ENCODE measurements at places on chromosomes 6 and 20.
A peak's percentile ranks its signal among the peaks of the same experiment; 100 is the strongest.

DNA sequence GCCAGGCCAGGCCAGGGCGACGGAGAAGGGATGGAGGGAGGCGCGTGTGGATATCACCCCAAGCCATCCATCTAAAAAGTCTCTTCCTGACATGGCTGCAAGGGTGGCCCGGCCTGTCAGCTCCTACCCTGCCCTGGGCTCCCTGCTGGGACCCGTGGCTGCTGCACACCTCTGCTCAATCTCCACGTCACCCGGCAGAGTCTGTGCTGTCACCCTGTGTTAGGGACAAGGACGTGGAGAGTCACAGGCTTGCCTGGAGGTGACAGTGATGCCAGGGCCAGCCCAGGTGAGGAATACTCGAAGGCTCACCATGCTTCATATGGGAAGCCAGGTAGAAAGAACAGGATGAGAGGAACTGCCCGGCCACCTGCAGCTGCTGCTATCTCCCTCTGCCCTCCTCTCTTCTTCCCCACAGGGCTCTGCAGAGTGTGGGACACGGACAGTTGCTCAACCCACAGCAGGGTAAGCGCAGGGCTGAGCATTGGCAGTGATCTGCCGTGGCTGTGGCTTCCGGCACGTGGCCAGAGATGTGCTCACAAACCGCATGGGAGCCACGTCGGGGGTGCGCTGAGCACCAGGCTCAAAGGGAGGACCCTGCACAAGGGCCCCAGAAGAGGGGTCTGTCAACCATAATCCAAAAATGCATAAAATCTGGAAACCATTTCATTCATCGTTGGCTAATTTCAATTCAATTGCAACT is 214.3 kb downstream of the DLL1 start:
- no peak for DNase-seq

- no peak for DNase-seq
These were observed 86.5 kb downstream of the MAP7 start for GRCh38 chr6:136463743-136464142.

DNA sequence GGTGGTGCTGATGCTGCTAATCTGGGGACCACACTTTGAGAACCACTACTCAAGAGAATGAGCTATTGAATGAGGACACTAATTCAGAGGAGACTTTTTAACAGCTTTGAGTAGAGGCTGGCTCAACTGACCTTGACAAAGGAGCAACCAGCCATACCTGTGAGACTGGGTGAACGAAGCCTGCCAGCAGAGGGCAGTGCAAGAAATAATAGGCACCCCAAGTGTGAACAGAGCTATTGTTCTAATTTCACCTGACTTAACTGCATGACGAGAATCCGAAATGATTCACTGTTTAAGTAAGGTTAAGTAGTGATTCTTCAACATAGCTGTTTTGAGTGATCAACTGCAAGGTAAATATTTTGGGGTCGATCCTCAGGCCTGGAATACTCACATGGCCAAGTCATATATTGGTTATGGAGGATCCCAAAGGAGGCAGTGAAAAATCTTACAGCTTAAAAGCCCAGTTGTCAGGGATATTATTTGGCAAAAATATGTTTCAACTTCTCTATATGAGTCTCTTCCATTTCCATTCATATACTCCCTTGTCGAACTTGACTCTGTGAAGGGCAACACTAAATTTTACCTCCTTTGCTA is 550.5 kb upstream of the MARCKS start:
- DNase-seq, result peak; percentile 22

GRCh38 chr6:105091140-105091829 is 88.5 kb downstream of the POPDC3 start:
- no peak for DNase-seq

DNA sequence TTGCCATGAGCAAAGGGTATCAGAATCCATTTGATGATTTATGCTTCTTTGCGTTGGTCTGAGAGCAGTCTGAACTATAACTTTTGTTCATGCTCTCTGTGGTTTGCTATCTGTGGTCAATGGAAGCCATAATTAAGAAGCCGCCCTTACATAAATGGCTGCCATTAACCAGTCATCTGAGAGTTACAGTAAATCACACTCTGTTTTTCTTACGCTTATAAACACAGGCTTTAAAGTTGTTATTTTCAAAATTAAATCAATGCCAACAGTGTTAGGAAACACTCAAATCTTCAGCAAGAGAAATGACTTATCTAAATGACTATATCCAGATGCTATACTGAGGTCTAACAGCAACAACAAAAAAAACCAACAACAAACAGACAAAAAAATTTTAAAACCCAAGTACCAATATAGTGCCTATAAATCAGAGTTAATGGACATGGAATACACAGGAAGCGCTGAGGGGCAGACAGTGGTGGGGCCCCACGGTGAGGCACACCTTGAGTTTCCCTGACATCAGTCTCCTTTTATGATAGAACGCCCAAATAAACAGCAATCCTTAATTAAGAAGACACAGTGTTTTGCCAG is 108.0 kb upstream of the C6orf118 start:
- DNase-seq, result no peak

DNA sequence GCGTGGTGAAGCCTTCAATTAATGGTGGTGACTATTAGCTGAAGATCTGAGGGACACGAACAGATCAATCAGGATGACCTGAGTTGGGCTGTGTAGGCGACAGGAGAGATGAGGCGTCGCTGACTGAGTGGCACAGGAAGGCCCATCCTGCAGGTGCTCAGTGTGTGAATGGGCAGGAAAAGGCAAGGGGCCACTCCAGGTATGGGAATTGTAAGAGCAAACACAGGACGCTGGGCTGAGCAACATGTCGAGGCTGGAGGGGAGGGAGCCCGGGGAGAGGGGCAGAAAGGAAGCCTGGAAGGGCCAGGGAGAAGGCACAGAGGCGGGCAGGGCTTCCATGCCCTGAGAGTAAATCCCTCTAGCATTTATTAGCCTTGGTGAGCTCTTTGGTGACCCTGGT is 151.0 kb downstream of the VEGFA start:
- DNase-seq, result no peak

DNA sequence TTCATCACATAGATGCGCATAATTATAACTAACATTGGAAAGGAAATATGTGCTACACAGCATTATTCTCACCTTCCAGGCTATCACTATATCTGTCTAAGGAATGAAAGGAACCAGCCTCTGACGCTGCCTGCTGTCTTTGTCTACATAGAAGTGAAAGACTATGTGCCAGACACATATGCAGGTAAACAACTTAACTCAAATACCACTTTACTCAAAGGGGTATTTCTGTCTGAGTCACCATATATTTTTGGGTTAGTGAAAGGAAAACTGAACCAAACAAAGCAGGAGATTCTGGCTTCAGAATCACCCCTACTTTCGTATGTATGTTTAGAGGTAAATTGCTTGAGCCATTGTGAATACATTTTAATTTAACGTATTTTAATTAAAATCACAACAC is 328.6 kb upstream of the PLCB4 start:
- no peak for DNase-seq

- no peak for DNase-seq
These were observed 84.3 kb downstream of the THBS2 start for GRCh38 chr6:169169375-169169774.

DNA sequence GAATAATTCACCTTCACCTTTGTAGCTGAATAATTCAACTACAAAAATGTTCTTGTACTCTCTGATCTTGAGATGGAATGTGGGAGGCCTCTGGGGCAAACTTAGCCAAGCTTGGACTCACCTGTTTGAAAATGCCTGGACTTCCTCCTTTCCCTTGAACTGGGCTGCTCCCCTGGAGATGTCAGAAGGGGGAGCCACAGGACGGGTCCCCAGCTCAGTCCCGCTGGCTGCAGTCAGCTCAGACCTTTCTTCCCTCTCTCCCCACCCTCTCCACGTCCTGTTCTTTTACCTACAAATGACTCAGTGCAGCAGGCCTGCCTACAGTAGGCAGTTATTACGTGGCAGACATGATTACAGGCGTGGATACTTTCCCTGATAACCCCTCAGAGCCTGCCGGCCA is 131.5 kb upstream of the RALGAPA2 start:
- DNase-seq, result no peak

DNA sequence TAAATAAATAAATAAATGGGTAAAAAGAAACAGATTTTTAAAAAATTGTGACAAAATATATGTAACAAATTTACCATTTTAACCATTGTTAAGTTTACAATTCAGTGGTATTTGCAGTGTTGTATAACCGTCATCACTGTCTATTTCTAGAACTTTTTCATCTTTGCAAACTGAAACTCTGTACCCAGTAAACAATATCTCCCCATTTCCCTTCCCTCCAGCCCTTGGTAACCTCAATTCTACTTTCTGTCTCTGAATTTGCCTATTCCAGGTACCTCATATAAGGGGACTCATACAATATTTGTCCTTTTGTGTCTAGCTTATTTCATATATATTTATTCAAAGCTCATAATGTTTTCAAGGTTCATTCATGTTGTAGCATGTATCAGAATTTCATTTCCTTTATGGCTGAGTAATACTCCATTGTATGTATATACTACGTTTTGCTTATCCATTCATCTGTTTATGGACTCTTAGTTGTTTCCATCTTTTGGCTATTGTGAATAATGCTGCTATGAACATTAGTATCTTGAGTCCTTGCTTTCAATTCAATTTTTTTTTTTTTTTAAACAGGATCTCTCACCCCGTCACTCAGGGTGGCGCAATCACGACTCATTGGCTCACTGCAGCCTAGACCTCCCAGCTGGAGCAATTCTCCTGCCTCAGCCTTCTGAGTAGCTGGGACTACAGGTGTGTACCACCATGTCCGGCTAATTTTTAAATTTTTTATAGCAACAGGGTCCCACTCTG is 8.9 kb downstream of the MANBAL start:
- peak; percentile 48 for DNase-seq

DNA sequence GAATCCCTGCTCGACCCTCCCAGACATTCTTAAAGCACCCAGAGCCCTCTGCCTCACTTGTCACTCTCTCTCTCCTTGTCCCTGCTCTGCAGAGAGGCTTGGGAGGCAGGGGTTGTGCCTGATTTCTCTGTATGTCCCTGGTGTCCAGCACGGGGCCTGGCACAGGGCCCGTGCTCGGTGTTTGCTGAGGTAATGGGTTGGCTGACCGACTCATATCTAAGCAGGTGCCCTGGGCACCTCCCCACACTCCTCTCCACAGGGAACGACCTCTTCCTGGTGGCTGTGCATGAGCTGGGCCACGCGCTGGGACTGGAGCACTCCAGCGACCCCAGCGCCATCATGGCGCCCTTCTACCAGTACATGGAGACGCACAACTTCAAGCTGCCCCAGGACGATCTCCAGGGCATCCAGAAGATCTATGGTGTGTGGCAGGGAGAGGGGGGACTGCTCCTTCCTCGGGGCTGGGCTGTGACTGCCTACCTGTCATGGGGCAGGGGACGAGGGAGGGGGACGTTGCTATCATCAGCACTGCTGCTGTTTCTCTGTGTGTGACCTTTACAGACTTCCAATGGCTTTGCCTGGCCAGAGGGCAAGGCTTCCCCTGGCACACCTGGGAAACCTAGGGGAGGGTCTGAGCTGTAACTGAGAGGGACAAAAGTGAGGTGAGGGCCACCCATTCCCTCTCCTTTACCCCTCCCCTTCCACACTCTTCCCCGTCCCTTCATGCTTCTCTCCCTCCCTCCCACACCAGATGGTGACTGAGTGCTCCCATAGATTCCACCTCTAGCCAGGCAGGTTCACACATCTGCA is 14.2 kb downstream of the MMP24OS start:
- DNase-seq, result no peak

GRCh38 chr6:113110211-113110610 is 746.9 kb upstream of the MARCKS start:
- DNase-seq, result no peak

DNA sequence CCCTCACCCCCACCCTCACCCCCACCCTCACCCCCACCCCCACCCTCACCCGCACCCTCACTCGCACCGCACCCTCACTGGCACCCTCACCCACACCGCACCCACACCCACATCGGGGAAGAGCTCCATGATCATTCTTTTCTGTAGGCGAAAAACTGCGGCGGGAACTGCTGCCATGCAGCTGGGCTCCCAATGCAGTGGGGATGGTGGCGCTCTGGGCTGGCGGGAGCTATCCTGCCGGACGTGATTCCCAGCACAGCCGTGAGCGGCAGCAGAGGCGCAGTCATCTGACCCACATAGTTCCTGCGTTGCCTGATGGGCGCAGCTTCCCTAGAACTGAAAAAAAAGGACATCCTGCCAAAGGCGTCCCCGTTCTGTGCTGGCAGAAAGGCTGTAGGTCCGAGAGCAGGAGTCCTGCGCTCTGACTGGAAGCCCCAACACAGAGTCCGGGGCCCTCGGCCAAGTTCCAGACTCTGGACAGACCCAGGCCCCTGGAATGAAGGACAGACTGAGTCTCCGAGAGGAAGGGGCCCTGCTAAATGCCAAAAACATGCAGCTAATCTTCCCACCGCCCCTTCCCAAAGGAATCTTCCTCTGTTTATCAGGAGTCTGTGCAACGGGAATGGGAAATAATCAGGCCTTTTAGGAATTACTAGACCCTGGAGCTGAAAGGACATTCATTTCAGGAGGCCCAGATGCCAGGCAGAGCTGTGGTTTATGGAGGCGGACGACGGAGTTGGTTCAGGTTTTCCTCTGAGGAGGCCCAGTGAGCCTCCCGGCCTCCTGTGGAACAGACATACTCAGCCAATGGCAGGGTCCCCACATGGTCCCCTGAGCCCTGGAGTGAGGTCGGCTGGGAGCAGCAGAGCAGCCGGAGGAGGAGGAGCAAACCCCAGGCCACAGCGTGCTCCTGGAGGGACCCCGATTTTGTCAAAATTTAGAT is 14.1 kb upstream of the TCFL5 start:
- DNase-seq, result no peak
